ENCODE measurements at places on chromosomes 2 and 18. TPM values are rescaled to one million over a fixed set of nuclear protein-coding genes. Genes with fewer than 3 reads are reported as not detected.

Gene EMILIN1
- total RNA-seq: 283 TPM

Gene EHD3
- 101 TPM for total RNA-seq

Gene ASXL2
- total RNA-seq: 19.4 TPM

Gene STON1
- total RNA-seq: 24.5 TPM

Data from smooth muscle cell of the pulmonary artery (primary cell).